Stimulated activated CD4-positive, alpha-beta T cell treated with anti-CD3 and anti-CD28 coated beads, TNF-alpha, amount 100 ng/mL, for 4 hours (primary cell): ENCODE measurements at places on chromosomes 7 and 10.

DNA sequence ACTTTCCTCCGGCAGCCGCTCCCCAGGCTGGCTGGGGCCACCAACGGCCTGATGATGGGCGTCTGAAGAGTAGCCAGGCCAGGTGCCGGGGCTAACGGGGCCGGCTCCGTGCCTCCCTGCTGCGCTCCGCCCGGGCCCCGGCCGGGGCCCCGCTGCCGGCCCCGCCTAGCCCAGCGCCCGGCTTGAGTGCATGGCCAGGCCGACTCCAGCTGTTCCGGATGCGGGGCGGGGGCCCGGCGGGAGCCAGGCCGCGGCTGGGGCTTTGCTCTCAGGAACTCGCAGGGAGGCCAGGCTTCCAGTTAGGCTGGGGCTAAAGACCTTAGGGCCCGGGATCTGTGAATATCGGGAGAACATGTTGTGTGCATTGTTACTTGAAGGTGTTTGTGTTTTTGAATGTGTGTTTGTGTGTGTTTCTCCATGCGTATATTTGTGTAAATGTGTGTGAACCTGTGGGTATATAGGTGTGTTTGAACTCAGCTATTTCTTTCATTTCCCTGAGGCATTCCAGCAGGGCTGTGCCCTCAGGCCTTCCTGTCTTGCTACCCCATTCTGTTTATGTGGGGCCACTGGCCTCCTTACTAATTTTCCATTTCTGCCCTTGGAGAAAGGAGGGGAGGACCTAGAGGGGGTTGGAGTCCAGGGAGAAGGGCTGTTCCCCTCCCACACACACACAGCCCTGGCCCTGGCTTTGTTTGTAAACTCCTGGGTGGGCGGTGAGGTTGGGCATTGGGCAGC is 1.1 kb upstream of the LBX1 start:
- no peak for DNase-seq

DNA sequence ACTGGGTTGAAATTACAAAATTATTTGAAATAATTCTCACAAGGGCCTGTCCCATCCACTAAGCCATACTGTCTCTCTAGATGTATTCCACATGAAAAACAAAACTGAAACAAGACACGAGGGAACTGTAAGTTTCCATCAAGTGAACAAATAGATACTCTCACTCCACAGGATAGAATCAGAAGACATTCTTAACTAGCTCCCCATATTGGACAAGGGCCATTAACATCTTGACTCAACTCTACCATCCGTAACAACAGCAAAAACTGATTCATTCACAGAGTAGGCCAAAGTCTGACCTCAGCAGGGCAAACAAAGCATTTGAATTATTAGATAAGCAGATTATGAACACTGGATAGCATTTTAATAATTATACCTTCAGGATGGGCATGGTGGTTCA is 29.1 kb downstream of the UBE2H start:
- DNase-seq, result no peak

- DNase-seq, result no peak
Observed at GRCh38 chr7:114784746-114785145, 137.1 kb upstream of the MDFIC start.

DNA sequence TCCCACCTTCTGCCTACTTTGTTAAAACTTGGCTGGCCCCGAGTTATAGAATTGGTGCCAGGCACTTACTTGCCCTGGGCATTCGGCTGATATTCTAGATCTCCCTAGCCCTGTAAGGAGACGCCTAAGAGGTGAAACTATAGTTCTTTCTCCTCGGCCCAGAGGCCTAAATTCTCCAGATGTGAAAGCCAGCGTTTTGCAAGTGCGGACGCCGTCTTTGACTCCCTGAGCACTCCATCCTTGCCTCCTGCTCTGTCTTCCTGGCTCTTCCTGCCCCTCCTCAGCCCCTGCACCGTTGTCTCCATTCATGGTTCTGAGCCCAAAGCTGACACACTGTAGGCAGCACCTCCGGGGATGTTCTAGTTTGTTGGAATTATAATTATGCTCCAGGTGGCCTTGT is 11.2 kb downstream of the SMKR1 start:
- DNase-seq, result no peak

DNA sequence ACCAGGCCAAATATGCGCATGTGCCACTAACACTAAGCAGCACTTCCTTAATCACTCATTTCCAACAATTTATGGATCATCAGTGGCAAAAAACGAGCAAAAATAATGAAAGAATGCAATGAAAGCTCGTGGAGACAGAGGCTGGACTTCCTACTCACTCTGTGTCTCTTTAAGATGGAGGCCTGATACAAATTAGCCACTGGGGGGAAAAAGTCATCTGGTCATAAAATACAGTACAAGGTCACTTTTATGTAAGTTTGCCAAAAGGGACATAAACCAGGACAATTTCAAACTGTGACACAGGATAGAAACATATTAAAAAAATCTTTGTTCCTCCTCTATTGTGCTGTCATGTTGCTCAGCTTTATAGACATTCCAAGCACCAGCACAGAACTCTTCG is 101.7 kb downstream of the LMBR1 start:
- no peak for DNase-seq

- no peak for DNase-seq
Observed at GRCh38 chr10:124688889-124689670, 55.1 kb downstream of the FAM53B start.

GRCh38 chr10:91410638-91411371 is 661 bp downstream of the HECTD2 start:
- no peak for DNase-seq

GRCh38 chr10:23604613-23605012 is 165.7 kb downstream of the OTUD1 start:
- no peak for DNase-seq

DNA sequence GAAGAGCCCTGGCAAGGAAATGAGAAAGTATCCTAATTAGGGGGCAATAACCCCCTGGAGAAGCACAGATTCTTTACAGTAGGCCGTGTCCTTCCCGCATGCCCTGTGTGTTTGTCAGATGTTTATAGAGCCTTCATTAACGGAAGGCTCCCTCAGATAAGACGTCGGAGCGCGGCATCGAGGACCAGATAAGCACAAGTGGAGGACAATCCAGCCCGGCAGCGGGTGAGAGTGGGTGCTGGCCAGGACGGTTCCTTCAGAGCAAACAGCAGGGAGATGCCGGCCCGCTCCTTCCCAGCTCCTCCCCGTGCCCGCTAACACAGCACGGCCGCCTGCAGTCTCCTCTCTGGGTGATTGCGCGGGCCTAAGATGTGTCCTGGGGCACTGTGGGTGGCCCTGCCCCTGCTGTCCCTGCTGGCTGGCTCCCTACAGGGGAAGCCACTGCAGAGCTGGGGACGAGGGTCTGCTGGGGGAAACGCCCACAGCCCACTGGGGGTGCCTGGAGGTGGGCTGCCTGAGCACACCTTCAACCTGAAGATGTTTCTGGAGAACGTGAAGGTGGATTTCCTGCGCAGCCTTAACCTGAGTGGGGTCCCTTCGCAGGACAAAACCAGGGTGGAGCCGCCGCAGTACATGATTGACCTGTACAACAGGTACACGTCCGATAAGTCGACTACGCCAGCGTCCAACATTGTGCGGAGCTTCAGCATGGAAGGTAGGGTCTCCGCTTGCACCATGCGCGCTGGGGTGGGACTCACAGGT is at the start of gene GDF2:
TSS of gene GDF2 (plus strand) at position 155 of the 762 bp plus-strand sequence. CDS start at position 370, 215 bp downstream.
- DNase-seq, result no peak

DNA sequence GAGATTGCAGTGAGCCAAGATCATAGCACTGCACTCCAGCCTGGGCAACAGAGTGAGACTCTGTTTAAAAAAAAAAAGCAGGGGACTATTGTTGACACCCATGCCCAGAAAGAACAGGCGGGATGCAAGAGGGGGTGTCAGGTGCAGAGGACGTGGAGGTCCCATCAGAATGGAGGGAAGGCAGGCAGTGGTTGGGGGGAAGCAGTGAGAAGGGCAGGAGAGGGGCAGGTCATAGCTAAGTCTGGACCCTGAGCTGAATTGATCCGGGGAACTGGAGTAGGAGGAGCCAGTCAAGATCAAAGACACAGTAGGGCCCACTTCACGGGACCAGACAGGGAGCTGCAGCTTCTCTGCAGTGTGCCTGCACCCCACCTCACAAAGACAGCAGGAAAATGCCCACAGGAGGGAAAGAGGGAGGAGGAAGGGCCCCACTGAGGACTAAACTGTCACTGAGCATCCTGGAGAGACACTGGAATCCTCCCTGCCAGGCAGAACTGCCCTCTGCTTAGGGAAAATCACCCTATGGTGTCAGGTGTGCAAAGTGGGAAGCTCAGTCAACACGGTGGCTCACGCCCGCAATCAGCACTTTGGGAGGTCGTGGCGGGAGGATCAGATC is 27.3 kb upstream of the ECHDC3 start:
- no peak for DNase-seq

GRCh38 chr7:42023262-42023661 is 213.7 kb downstream of the GLI3 start:
- no peak for DNase-seq

- DNase-seq, result no peak
Observed at GRCh38 chr7:101519324-101520023, 109.6 kb downstream of the MYL10 start.

- no peak for DNase-seq
Observed at GRCh38 chr10:31771331-31771831, 157.2 kb downstream of the ARHGAP12 start.

GRCh38 chr10:113033991-113034390 is 83.9 kb downstream of the TCF7L2 start:
- DNase-seq, result no peak

- DNase-seq, result no peak
Observed at GRCh38 chr10:121832647-121833046, 95.2 kb downstream of the ATE1 start.

GRCh38 chr7:98969386-98969785 is 91.1 kb downstream of the TRRAP start:
- DNase-seq, result no peak

- DNase-seq, result peak; percentile 46
Observed at GRCh38 chr7:5701085-5701914, 80.2 kb downstream of the RNF216 start.

- no peak for DNase-seq
Observed at GRCh38 chr7:4132221-4132620, 549.9 kb upstream of the FOXK1 start.
